ENCODE measurements at places on chromosomes 12 and 14.

DNA sequence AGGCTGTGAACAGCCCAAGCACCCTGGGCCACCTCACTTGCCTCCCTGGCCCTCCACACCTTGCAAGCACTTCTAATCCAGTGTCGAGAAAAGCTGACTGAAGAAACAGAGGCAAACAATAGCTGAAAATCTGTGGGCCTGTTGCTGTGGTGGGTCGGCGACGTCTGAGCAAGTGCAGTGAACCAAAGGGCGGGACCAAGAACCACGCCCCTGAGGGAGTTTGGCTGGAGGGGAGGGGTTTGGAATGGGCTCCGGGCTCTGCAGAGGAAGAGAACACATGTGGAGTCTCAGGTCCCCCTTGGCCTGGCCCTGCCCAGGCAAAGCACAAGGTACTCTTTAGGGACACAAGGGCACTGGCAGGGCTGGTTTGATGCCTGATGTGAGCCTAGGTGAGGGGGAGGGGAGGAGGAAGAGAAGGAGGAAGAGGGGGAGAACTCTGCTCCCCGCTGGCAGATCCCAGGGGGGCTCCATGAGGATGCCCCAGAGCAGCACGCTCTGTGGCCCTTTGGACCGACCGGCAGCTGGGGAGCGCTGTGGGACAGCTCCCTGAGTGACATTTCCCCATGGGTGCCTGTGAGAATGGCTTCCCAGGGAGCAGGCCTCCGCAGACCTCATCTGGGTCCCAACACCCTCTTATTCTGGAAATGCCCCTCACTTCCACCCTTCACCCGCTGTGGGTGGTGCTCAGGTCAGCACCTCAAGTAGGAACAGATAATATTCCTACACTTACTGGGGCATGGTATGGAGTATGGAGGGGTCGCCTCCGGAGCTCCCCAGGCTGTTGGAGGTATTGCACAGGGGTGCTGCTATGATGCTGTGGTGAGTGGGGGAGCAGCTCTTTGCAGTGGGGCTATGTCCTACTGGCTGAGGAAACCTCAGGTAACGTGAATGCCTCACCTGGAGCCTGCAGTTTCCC lies 85.5 kb downstream of the CPSF2 start:
- no peak for DNase-seq

DNA sequence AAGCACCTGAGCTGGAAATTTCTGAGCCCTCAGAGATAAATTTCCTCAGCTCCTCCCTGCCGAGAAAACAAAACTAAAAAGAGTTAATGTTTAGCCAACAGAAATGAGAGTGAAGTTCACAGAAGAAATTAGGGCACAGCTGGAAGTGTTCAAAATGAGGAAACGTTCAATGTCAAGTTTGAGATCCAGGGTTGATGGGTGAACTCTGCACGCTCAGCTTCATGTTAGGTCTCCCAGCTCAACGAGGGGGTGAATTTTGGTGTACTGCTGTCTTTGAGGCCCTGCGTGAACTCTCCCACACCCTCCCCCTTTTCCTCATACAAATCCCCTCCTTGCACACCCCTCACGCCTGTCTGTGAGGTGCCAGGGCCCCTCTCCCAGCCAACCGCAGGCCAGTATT lies 13.3 kb upstream of the OAS3 start:
- no peak for DNase-seq

GRCh38 chr14:28121512-28122297 lies 644.9 kb upstream of the FOXG1 start:
- no peak for DNase-seq

- DNase-seq = no peak
These were observed 75.5 kb downstream of the RAD52 start for GRCh38 chr12:873954-874353.

DNA sequence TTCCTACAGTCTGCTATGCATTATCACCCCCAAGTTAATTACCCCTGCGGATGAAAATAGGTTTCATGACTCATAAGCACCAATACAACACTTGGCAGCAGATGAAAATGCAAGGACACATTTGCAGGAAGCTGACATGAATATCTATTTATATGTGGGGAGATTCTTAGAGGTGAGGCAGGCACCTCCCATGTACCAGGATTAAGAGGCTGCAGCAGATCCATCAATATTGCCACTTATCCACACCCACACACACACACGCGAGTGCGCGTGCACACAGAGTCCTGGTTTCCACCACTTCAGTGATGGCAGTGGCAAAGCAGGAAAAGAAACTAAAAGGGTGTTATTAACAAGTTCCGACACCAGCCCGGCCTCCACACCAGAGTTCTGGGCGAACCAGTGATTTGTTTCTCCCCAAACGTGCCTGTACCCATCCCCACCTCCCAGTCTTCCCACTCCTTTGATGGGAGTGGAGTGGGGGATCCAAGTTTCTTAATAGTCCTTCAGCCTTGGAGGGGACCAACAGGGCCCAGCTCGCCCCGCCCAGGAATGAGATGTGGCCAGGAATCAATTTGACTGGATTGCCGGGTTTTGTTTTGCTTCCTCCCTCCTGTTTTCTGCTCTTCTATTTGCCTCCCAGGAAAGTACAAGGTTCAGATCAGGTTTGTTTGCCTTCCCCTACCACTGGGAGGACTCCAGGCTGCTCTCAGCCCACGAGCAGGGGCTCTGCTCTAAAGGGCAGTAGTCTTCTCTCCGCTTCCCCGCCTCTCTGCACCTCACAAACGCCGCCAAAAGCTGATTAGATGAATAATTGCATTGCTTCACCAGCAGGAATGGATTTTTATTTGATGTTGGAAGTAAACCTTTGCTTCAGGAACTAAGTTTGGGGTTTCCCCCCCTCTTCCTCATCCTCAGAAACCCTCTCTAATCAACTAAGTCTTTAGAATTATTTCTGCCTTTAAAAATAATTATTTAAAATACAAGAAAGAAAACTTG lies 5.2 kb downstream of the IRF2BPL start:
- DNase-seq = no peak

DNA sequence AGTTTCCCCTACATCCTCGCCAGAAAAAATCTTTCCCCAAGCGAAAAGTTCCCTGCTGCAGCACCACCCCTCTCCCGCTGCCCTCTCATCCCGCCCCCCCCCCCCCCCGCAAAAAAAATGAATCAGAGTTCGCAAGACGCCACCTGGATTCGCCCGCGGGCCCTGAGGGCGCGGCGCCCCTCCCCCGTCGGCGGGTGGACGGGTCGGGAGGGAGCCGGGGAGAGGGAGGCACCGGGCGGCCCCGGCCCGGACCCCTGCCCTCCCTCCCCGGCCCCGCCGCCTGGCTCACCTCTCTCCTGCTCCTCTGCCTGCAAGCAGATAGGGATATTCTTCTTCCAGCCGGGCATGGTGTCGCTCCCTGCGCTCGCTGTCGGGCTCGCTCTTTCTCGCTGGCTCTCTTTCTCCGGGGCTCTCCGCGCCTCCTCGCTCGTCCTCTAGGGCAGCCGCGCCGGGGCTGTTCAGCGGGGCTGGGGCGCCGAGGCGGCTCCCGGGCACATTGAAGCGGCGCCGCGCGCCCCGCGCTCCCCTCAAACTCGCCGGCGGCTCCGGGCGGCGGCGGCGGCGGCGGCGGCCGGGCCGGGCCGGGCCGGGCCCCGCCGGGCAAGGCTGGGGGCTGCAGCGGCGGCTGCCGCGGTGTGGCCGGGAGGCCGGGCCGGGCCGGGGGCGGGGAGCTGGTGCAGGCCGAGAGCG lies 200.3 kb upstream of the CAND1 start:
- peak; percentile 21 for DNase-seq

DNA sequence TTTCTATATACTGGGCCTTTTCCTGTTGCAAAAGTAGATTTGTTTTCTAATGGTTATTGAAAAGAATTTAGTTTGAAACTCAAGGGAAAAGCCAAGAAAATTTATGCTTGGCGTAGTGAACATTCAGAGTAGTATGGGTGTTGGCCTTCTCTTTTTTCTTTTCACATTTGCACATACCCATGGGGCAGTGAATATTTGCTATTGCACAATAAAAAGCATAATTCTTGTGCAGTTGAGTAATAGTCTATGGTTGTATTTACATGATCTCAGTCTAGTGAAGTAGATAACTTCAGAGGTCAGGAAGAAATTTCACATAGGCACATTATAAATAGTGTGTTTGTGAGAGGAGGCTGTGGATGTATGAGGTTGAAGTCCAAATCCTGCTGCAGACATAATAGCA lies 158.1 kb downstream of the FLRT2 start:
- no peak for DNase-seq

DNA sequence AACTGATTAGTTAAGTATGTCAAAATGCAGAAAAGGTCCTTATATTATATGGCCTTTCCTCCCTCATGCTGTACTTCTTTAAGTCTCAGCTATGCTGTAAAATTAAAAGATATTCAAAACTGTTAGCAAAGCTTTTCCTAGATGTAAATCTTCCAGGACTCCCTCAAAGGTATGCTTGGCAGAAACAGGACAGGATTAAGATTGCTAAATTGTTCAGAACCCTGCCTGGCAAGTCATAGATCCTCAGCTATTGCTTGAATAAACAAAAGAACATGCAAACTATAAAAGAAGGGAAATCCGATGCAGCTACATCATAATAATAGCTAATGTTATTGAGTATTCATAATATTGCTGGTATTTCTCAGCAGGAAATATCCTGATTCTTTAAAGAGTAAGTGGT lies 322.6 kb downstream of the CCDC91 start:
- DNase-seq = no peak

GRCh38 chr14:66233591-66233990 lies 252.6 kb upstream of the CCDC196 start:
- DNase-seq = no peak

GRCh38 chr14:106200541-106201315 lies 674.3 kb downstream of the TMEM121 start:
- DNase-seq = no peak

- DNase-seq = no peak
These were observed 252.5 kb downstream of the SLC6A15 start for GRCh38 chr12:84660139-84660538.

- DNase-seq = no peak
These were observed 18.0 kb upstream of the DLK1 start for GRCh38 chr14:100708425-100709288.

All from activated effector memory CD4-positive, alpha-beta T cell treated with Interleukin-2 at 50 U/mL for 16 hours (primary cell).